ENCODE measurements at places on chromosomes 6 and 20.
A peak's percentile ranks its signal among the peaks of the same experiment; 100 is the strongest.

DNA sequence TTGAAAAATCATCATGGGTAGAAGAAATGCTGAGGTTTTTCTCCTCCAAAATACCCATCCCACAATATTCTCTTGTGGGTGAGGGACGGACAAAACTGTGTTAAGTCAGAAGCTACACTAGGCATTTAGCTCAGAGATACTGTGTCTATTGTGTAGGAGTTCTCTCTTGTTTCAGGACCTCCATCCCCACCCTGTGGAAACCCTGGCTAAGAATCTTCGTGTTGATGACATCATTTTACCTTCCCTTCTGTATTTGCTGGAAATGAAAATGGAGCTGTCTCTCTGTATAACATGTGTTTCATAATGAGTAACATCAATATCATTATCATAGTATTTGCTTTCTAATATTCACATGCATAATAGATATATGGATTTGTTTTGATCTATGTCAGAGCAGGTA, 1193.0 kb upstream of the CITED2 start:
- DNase-seq: peak; percentile 44

DNA sequence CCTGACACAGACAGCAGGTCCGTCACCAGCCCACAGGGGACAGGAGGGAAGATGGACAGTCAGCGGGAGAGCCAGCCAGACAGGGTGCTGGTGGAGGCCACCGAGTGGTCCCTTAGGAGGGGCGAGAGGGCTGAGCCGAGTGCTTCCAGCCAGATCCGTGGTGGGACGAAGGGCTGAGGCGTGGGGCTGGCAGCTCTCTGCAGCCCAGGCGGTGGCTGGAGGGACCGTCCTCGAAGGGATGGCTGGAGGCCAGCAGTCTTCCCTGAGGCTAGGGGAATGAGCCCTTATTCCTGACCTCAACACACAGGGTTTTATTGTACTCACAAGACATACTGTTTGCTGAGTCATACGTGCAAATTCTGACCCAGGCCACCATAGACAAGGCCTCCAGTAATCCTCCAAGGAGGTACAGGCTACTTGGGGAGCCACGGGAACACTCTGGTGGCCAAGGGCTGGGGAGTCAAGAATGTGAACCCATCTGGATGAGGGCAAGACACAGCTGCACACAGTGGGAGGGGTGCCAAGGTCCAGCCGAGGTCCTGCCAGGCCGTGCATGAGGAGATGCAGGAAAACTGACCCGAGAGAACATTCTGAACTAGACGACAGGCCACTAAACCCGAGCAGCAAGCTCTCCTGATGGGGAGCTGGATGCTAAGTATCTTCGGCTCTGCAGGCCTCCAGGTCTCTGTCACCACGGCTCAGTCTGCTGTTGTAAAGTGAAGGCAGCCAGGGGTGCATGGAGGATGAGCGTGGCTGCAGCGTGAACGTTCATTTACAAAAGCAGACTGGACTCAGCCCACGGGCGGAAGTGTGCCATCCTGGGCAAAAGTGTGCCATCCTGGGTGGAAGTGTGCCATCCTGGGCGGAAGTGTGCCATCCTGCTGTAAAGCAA, 242.5 kb downstream of the TTLL2 start:
- DNase-seq: no peak

GRCh38 chr6:110366975-110367374, 8.8 kb upstream of the METTL24 start:
- DNase-seq: no peak

DNA sequence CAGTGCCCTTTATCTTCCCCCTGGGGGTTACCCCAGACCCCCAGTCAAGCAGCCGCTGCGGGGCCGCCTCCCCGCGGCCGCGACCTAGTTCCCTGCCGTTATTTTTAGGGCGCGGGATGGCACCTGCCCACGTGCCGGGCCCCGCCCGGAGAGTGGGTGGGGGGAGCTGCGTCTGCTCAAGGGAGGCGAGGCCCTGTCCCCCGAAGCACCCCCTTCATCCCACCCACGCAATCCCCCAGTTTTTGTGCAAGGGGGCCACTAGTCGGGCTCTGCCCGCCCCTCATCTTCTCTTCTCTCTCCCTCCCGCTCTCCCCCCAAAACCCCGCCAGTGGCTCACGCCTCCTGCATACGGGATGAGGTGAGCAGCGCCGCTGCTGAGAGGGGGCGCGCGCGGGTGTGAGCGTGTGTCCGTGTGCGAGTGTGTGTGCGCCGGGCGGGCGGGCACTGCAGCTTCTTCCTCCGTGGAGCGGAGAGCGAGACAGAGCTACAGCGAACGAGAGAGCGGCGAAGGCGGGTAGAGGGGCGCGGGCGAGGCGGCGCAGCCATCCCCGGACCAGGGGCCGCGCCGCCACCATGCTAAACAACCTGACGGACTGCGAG, at the start of gene SLC12A5:
Gene SLC12A5, plus strand, starts transcription at position 444 of the 600 bp plus-strand sequence. Its CDS starts 130 bp downstream, at position 574.
- DNase-seq: no peak

GRCh38 chr20:19993958-19994669, 23.0 kb upstream of the NAA20 start:
- DNase-seq: peak; percentile 69

DNA sequence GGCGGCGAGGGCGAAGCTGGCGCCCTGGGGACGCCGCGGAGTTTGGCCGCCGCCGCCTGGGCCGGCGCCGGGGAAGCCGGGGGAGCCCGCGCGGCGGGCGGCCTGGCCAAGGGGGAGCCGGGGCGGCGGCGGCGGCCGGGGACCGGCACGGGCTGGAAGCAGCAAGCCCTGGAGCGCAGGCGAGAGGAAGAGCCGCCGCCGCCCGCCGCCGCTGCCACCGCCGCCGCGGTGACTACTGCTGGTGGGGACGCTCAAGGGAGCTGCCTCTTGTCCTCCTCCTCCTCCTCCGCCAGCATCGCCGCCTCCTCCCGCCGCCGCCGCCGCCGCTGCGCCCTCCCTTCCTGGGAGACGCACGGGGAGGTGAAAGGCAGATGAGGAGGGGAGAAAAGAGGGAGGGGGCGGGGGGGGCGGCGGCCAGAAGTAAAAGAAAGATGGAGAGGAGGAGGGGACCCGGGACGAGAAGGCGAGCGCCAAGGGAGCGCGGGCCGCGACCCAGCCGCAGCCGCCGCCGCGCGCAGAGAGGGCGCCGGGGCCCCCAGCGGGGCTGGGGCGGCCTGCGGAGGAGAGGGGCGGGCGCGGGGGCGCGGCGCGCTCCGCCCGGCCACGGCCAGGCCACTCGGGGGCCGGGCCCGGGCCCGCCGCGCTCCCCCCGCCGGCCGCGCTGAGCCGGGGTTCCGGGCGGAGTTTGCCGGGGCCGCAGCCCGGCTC, 846 bp downstream of the PDE10A start:
- no peak for DNase-seq

- DNase-seq: no peak
These were observed 193.1 kb downstream of the NRN1 start for GRCh38 chr6:5813625-5814027.

- peak; percentile 97 for DNase-seq
These were observed 80.1 kb upstream of the PTPRK start for GRCh38 chr6:128600397-128600951.

DNA sequence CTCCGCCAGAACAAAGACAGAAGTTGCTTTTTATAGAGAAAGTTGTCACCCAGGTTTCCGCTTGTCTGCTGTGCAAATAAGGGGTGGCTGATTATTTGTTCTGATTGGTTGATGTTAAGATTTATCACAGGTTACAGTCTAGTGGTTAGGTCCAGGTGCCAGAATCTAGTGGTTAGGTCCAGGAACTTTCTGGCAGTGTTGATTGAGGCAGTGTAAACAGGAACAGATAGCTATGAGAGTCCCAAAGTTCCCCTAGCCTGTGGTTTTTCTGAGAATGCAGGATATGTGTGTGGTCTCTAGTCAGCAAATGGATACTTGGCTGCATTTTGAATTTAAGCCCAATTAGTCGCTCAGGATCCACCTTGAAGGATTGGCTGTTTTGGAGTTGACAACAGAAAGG, 148.0 kb downstream of the TMEM200A start:
- DNase-seq: peak; percentile 68

GRCh38 chr20:46291401-46291800, 16.9 kb downstream of the CDH22 start:
- DNase-seq: no peak

All from EH (cell line).